ENCODE measurements at places on chromosomes 6 and 20.
A peak's percentile ranks its signal among the peaks of the same experiment; 100 is the strongest.

DNA sequence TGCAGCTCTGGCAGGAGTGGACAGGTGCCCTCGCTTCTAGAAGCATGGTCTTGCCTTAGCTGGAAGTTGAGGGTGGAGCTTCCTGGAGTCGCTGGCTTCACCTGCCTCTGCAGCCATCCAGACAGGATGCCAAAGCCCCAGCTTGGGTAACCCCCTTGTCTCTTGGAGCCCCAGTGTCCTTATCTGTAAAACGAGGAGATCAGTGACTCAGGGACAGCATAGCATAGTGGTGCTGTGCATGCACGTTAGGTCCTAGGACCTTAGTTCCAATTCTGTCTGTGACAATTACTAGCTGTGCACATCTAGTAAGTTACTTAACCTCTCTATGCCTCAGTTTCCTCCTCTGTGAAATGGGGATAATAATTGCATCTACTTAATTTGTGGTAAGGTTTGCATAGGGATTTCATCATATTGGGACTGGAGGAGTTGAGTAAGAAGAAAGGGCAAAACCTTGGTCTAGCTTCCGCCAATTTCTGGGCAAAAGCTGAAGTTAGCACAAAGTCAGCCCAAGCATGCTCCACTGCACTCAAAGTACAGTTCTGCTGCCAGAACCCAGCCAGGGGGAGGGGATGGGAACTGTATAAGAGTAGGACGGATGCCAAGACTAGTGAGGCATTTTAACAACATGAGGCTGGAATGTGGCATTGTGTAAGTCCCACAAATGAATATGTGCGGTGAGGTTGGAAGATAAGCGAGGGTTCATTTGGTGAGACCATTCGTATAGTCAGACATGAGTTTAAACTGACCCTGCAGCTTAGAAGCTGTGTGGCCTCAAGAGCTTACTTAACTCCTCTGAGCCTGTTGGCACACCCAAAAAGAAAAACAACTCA is 24.5 kb downstream of the TOX2 start:
- no peak for DNase-seq

DNA sequence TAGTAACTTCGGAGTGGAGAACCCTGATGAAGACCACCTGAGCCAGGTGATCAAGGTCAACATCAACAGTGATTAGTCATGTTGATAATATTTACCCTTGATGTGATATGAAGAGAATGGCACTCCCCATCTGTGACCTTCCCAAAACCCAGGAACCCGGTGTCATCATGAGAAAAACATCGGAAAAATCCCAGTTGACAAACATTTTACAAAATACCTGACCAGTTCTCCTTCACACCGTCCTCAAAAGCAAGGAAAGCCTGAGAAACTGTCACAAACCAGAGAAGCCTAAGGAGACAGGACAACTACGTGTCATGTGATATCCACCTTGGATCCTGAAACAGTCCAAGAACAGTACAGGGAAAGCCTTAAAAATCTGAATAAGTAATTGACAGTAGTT is 197.3 kb downstream of the ZMYND8 start:
- DNase-seq: no peak

DNA sequence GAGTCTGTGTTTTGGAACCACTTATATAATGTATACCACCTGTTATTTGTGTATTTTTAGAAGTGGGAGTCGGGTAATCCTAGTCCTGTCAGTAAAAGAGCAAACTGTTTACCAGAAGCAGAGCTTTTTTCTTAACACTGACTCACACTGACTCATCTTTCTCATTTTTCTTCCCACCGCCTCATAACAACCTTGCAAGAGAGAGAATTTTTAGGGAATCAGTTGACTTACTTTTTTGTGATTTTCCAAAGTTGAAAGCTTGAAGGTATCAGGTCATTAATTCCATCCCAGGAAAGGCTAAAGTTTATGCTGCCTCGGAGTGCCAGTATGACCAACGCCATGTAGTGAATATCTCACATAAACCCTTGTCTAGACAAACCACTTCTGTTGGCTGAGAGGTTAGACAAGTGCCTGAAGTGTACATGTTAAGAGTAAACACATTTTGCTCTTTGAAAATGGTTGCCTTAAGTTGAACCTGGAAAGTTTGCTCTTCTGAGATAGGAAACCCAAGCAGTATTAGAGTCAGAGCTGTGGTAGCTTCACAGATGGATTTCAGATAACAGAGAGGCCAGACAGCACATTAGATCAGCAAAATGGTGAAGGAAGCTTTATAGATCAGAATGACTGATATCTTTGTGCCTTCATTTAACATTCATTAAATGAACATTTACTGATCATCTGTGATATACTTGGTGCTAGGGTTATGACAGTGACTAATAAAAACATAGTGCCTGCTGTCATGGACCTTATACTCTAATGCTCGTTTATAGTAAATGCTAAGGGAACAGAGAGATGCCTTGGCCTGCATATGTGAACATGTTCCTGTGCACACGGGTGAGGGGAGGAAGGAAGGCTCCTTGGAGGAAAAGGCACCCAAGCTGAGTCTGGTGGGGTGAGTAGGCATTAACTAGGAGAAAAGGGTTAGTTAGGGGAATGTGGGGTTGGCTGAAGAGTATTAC is 29.1 kb upstream of the PKIG start:
- DNase-seq: no peak

DNA sequence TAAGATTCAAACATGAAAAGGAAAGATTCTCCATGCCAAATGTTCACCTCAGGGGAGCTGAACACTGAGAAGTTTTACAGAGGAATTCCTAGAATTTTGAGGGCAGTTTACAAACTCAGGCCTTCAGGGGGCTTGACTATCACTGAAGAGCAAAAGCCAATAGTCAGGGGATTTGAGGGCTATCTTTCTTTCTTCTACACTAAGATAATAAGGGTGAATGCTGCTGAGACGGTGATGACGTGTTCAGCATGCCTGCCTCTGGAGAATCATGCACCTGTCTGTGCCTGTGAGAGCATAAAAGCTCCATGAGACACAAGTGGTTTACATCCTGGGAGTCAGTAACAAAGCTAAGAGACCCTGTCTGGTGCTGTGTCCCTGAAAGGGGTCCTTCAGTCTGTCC is 1085.6 kb downstream of the KIF16B start:
- DNase-seq: no peak

DNA sequence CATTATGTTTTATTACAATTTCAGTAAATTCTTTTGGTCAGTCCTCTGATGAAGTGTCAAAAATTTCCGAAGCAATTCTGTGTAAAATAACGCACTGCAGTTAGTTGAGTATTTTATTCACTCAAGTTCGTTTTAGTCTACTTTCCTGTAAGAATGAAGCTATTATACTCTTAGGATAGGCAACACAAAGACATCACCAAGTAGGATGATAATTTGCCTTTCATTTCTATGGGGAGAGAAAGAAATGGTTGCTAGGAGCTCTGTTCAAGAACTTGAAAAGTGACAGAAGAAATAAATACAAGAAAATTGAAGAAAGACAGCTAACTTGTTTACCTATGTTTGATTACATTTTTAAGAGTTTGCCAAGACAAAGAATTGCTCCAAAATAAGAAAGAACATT is 290.4 kb downstream of the EYS start:
- no peak for DNase-seq

DNA sequence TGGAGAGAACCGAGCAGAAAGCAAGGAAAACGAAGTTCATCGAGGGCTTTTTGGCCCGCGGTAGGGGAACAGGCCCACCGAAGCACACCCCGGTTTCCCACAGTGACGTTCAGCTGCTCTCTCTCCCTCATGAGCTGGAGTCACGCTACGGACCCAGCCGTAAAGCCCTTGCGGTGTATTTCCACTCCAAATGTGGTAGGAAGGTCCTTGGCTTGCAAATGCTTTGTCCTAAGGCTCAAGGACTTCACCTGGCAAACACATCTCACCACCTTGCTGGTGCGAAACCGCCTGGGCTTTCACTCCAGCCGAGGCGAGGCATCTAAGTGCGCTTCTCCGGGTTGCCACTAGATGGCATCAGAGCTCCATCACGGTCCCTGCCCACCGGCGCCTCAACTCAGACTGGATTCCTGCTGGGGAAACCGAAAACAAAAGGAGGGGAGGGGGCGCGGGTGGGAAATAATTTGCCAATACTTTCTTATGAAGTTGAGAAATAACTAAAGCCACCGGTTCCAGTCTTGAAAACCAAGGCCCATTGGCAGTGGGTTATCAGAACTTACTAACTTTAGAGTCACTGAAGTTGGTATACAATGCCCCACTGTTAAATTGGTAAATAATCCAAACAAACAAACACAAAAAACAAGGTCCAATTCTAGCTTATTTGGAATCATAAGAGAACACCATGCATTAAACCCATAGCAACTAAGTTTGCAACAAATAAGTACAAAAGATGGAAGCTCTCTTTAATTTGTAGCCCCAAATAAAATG is 13.4 kb upstream of the FOXC1 start:
- peak; percentile 69 for DNase-seq

GRCh38 chr6:19988555-19988954 is 151.4 kb downstream of the ID4 start:
- no peak for DNase-seq

GRCh38 chr20:35283441-35284266 is 918 bp downstream of the EIF6 start:
- DNase-seq: no peak

Measured in activated CD4-positive, alpha-beta T cell treated with anti-CD3 and anti-CD28 coated beads, Interleukin-2, amount 50 U/mL, for 48 hours (primary cell).